ENCODE measurements at places on chromosomes 4 and X. TPM values are rescaled to one million over a fixed set of nuclear protein-coding genes. Genes with fewer than 3 reads are reported as not detected.

GRCh38 chrX:110167952-110168451 lies 149.9 kb downstream of the AMMECR1 start:
- DNase-seq, result peak; percentile 14

DNA sequence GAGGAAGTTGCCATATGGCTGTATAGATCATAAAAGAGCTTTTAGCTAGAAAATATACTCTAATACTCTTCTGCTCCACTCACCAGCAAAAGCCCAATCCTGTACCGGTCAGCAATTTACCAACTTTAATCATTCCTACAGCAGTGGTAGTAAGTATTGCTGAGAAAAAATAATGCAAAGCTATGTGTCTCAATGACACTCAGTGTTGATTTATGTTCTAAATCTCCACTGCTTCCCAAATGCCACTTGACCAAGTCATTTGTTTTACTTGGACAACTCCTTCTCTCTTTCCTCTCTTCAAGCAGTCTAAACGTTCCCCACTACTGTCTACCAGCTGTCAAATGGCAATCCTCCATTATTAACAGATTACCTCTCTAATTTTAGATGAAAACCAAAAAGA lies 201.8 kb upstream of the GK2 start:
- DNase-seq, result no peak

- no peak for DNase-seq
Observed at GRCh38 chr4:41572956-41573355, 35.0 kb downstream of the LIMCH1 start.

DNA sequence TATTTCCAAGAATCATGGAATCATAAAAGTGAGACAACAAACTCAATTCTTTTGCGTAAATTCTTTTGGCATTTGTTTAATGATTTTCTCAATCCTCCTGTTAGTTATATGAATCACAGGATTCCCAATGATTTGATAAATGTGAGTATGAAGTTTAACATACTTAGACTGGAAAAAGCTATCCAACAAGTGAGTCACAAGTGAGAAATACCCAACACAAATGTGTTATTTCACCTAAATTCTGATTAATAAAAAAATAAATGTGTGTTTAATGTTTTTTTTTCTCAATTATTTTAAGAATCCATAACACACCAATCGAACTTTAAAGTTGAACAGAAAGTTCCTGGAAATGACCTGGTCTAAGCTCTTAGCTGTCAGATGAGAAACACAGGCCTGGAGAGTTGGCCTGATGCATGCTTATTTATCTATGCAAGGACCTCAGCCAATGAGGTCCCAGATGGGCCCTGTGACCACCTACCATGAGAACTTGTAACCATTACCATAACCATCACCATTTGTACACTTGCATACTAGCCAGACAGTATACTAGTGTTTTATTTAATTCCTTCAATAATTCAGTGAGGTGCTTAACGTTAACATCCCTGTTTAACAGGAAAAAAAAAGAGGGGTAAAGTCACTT lies 386.7 kb downstream of the SPRY1 start:
- no peak for DNase-seq

- no peak for DNase-seq
Observed at GRCh38 chr4:163694385-163694784, 199.9 kb downstream of the TMA16 start.

DNA sequence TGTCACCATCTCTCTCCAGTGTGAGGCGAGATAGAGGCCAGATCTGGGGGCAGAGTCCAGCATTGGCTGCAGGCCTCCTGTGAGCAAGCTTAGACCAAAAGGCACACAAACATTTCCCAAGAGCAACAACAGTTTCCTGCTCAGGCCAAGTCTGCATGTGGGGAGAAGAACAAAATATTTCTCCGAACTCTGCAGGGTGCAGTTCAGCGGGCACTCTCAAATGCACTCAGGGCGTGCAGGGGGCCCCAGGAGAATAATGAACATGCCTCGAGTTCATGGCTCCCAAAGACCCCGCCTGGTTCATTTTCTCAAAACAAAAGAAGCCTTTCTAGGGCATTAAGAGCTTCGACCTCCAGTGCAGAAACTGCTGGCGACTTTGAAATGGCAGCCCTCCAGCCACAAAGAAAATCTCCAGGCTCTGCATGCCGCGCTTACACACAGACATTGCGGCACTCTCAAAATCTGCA lies 57.8 kb upstream of the HELT start:
- no peak for DNase-seq

- no peak for DNase-seq
Observed at GRCh38 chr4:60808726-60809485, 391.2 kb upstream of the ADGRL3 start.

DNA sequence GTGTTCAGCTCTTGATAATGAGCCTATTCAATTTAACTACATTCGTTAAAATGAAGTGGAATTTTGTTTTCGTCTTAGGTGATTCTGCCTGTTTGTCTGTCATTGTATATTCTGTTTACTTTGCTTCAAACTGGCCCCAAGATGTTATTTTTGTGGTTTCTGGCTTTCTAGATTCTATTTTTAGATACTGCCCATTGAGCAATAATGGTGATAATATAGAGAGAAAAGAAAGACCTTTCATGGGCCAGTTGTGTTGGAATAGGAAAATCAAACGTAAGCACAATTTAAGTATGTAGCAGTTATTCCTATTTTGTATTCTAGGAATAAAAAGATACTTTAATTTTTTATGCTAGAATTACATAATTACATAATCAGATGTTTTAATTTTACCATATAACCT lies 4.0 kb downstream of the CDKN2AIP start:
- DNase-seq, result no peak

The TMEM144 gene
- polyA plus RNA-seq, result 1.7 TPM

The EDA2R gene
- 0.12 TPM for polyA plus RNA-seq

The OCRL gene
- 11.2 TPM for polyA plus RNA-seq

The WAS gene
- 1.9 TPM for polyA plus RNA-seq

The SPIN2A gene
- polyA plus RNA-seq, result 0.66 TPM
